GM04504 (cell line): ENCODE measurements at places on chromosomes 2 and 18.

DNA sequence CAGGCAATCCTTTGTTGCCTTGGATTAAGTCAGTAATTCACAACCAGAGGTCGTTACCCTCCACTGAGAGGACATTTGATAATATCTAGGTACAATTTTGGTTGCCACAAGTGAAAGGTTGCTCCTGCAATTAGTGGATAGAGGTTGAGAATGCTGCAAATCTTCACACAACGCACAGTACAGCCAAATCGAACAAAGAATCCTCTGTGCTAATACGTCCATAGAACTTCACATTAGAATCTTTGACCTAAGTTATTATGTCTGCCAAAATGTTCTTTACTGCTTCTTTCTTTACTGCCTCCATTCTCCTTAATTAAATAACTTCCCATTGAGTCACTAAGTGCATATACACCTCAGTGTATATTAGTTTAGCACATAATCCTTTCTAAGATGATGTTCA lies 879.5 kb downstream of the TRIB2 start:
- no peak for DNase-seq

DNA sequence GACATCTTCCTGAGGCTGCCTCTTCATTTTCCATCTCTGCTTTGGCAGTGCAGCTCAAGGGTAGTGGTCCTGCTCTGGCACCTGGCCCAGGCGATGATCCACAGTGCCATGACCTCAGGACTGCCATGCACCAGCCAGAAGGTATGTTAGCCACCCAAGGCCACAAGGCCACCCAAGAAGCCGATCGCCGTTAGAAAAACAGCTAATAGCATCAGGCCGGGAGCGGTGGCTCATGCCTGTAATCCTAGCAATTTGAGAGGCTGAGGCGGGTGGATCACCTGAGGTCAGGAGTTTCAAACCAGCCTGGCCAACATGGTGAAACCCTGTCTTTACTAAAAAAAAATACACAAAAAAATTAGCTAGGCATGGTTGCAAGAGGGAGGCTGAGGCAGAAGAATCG lies 28.4 kb upstream of the UGGT1 start:
- no peak for DNase-seq

DNA sequence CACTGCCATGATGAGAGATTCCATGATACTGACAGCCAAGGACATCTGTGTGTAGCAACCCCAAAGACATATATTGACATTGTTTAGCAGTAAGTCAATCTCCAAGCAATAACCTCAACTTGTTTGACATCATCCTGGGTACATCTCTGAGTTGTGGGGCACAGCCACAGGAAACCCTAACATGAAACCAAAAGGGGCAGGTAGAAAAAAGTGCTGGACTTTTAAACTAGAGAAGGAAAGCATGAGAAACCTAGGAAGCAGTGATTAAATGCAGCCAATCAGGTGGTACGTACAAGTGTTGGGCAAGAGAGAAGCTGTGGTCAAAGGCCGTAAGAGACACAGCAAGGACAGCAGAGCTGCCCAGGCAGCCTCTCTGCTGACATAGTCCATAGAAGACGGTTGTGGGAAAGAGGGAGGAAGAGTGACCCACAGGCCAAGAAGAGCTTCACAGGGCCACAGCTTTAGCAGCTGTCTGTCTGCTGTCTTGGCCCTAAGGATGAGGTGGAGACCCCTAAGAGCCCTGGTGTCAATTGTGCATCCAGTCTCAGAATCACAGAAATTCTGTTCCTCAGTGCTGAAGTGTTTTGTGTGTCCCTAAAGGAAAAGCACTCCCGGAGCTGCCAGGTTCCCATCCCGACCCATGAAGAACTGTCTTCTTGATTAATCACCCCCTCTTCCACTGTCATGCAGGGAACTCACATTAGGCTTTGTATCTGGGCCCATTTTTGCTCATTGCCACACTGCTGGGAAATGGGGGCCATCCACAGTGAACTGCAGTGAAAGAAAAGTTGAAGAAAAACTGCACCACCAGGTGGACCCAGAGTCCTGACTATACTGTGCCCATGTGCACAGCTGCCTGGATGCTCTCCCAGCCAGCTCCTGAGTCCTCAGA lies 25.4 kb upstream of the CHN1 start:
- DNase-seq = no peak

GRCh38 chr18:55879331-55879730 lies 291.3 kb upstream of the TCF4 start:
- DNase-seq = no peak
